ENCODE measurements at places on chromosomes 11 and 22.

DNA sequence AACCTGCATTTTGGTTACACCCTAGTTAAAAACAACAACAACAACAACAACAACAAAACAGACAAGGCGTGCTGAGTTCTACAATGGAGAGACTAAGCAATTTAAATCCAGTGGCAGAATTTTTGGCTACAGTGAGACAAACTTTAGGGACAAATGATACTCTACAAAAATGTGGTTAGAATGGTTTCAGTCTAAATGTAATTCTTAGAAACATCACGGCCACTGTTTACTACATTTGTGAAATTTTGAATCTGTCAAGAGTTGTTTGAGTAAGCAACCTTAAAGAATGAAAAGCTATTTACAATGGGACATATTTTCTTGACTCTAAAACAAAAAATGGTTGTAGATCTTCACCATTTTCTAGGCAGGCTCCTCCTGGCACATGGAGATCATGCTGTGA is 259.4 kb downstream of the SWAP70 start:
- DNase-seq = no peak

DNA sequence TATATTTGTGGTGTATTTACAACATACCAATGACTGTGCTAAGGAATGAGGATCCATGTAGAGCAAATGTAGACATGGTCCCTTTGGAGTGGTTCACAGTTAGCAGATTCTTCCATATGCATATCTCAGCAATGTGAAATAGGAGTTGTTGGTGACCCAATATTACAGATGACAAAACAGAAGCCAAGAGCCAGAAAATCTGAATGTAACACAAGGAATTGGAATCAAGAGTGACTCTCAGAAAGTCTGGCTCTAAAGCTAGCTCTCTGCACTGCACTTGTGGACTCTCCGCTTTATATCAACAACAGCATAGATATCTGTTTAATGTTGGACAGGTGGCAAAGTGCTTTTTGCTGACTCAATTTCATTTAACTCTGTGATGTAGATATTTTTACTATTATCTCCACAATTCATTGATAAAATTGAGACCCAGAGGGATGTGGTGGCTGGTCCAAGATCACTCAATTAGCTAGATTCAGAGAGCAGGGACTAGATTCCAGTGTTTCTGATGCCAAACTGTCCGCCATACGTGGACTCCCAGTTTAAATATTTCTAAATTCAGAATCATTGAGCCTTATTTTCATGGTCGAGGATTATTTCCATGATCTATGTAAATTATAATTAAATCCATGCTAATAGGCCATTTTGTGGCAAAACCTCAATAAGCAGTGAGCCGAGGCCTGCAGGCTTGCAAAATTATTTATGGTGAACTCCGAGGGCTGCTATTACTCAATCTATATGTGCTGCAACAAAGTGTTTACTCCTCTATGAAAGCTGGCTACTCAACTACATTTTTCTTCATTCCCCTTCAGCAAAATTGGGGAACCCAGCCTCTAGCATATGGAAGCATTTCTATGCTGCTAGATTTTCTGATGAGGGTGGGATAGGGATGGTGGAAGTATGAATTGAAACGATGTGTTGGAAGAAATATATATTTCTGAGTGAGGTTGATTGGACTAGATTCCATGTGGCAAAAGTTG is 21.1 kb upstream of the TENM4 start:
- DNase-seq = no peak

- no peak for DNase-seq
Observed at GRCh38 chr22:19063581-19064353, 58.4 kb downstream of the DGCR2 start.

GRCh38 chr11:123390146-123390545 is 39.9 kb upstream of the GRAMD1B start:
- DNase-seq = no peak

DNA sequence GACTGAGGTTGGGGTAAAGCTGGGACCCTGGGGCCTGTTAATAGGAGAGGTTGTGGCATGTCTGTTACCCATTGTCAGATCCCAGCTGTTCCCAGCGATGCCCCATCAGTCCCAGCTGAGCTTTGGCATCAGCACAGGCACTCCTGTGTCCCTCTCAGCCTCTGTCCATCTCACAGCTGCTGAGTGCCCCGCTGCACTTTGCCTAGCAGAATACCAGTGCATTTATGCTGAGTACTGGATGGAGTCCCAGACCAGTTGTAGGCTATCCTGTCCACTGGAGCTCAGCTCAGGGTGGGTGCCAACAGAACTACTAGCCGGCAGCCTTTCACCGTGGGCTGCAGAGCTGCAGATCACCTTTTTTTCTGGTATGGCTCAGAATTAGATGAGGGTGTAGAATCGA is 9.9 kb downstream of the FXYD6 start:
- no peak for DNase-seq

GRCh38 chr11:1237128-1237580 is 14.3 kb downstream of the MUC5B start:
- DNase-seq = no peak

GRCh38 chr11:114169321-114169749 is 109.8 kb downstream of the ZBTB16 start:
- no peak for DNase-seq

DNA sequence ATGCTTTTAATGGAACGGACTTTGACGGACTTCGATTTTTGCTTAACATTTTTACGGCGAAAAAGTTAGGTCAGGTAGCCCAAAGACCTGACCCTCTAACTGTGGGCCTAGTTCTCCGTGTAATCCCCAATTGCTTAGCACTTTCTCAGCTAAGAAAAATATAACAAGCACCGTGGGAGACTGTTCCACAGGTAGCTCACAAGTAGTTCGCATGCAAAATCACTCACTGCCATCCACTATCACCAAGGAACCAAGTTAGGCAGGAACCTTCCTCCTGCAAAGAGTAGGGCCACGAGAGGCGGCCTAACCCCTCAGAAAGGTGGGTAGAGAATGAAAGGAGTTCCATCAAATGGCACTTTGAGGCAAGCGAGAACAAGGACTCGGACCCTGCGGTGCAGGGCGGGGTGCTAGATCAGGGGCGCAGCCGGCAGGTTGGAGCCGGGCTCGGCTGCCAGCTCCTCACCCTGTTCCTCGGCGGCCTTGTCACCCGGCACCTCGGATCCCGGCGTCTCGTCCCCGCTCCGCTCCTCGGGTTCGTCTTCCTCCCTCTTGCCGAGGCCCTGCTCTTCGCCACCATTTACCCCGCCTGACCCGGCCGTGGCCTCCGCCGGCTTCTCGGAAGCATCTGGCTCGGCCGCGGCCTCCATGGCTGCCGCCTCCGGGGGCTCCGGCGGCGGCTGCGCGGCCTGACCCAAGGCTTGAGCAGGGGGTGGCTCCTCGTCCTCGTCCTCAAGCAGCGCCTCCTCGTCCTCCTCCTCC is 922 bp downstream of the HNRNPUL2 start:
- no peak for DNase-seq

GRCh38 chr11:128747728-128748148 is 53.9 kb downstream of the FLI1 start:
- no peak for DNase-seq

GRCh38 chr11:123054301-123055065 is 7.5 kb downstream of the HSPA8 start:
- DNase-seq = no peak

- no peak for DNase-seq
Observed at GRCh38 chr11:73889536-73889935, 12.7 kb downstream of the PAAF1 start.

DNA sequence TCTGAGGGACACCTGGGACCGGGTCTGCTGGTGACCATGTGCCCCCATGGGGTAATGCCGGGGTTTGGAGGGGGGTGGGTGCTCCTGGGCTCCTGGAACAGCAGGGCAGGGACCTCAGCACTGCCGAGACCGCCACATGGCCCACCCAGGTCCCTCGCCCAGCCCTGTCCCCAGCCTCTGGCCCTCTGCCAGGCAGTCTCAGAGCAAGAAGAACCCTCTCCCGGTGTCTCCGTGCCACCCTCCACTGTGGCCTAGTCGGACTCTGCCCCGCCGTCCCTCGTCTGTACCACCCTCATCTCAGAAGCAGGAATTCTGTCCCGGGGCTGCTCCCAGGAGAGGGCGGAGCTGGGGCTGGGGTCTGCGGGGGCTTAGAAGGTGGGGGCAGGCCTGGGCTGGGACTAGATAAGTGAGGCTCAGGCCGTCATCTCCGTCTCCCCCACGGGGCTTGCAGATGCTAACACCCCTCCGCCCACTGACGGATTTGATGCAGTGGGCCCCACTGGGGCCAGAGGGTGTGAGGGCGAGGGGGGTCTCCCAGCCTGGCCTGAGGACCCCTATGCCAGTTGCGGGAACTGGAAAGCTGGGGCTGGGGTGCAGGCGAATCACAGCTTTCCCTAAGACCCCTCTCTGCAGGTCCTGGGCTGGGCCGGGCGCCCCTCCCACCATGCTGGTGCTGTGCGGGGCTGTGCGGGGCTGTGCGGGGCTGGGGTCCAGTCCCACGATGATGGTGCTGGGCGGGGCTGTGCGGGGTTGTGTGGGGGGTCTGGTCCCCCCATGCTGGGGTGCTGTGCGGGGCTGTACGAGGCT is 1.1 kb downstream of the MUC5AC start:
- no peak for DNase-seq

DNA sequence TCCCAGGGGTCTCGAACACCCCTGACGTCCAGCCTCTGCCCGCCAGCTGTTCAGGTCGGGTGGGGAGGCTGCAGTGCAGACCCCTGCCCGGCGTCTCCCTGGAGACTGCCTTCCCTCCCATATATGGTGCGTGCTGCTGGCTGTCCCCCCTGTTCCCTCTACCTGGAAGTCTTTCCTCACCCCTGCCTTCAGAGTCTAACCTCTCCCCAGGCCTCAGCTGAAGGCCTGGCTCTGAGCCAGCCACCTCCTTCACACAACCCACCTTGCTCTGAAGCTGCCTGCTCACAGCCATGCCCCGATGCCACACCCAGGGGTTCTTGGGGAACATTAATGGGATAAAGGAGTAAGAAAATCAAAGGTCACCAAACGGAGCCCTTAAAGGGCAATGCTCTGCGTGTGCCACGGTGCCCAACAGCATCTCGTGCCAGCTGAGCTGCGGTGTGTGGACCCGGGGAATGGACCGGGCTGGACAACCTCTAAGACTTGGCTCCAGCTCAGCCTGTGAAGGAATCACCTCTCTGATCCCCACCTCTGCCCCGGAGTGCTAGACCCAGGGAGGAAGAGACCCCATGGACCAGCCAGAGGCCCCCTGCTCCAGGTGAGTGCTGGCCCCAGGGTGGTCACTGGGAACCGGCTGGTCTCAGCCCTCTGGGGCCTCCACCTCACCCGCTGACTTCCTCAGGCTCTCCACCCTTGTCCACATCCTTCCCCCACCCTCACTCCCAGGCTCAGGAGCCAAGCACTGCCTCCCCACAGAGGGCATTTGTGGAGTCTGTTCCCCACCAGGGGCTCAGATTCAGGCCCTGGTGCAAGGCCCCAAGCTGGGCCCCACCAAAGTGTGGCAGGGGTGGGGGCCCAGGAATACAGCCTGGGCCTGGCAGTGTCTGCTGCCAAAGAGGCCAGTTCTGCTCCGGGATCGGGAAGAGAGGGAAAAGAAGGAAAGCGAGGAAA is at the start of gene NLRP6:
Gene NLRP6, plus strand, starts transcription at position 407 of the 951 bp plus-strand sequence. Its CDS starts 163 bp downstream, at position 570.
- no peak for DNase-seq
